Activated T-cell treated with anti-CD3 and anti-CD28 coated beads for 24 hours (primary cell): ENCODE measurements at places on chromosomes 6 and 20.

- no peak for DNase-seq
Observed at GRCh38 chr20:32798046-32798981, 21.4 kb upstream of the MAPRE1 start.

- no peak for DNase-seq
Observed at GRCh38 chr6:84074988-84075781, 41.6 kb downstream of the MRAP2 start.

DNA sequence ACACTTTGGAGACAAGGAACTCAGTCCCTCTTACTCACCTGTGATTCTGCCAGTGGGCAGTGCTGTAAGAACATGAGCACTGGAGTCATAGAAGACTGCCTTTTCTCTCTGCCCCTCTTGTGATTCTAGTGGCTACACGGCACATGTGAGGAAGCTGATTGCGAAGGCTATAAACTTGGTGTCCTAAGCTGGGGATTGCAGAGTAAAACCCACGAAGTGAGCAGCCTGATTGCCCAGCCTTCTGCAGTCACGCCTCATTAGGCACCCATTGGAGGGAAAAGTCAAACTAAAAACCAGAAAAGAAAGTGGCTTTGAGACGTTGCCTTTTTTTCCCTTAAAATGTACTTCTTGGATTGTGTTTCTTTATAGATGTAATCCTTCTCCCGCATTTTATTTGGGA, 748.4 kb upstream of the CHD6 start:
- DNase-seq = no peak

GRCh38 chr20:62355878-62356588, 11.1 kb downstream of the LAMA5 start:
- DNase-seq = no peak

DNA sequence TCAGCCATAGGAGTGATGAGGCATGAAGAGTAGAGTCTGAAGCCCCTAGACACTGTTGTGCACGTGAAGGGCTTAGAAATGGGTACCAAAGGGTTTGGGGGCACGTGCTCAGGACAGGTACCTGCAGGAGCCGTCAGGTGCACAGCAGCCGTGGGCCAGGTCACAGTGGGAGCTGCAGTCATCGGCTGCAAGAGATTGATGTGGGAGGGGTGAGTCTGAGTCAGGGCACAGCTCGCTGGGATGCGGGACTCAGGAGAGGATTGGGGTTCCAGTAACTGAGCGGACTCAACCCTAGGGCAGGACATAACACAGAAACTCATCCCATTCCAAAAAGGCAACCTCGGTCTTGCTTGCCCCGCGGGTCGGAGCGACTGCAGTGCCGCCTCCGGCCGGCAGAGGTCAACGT, 1.1 kb downstream of the DLK2 start:
- DNase-seq = peak; percentile 42

GRCh38 chr20:24953209-24953575, 4.1 kb downstream of the CST7 start:
- DNase-seq = no peak

DNA sequence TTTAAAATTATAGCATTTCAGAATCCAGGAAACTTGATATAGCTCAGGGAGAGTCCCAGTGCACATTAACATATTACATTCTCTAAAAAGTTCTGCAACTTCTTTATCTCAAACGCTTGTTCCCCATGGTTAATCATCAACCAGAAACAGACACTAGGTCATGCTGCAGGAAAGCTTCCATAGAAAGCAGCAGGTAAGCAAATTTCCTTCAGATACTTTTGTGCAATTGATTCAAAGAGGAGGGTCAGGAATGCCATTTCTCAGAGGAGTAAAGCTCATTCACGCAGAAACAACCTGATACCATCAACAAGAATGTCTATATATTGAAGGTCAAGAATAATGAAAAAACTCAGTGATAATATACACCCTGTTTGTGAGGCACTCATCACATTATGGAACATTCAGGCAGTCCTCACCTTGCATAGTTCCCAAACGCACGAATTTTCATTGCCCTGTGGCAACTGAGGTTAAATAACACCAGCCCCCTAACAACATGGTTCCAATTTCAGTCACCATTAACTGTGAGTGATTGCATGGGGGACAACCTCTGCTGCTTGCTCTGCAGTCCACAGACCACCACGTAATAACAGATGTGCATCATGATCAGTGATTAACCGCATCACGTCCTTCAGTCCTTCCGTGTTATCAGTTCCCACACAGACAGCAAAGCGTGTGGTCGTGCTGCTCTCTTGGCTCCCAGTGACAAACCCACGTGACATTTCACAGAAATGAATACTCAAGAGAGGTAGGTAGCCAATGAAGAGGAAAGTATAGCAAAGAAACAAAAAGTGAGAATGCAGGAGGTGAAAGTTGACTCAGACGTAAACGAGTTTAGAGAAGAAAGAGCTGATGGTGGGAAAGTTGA, 95.7 kb downstream of the LY86 start:
- no peak for DNase-seq

DNA sequence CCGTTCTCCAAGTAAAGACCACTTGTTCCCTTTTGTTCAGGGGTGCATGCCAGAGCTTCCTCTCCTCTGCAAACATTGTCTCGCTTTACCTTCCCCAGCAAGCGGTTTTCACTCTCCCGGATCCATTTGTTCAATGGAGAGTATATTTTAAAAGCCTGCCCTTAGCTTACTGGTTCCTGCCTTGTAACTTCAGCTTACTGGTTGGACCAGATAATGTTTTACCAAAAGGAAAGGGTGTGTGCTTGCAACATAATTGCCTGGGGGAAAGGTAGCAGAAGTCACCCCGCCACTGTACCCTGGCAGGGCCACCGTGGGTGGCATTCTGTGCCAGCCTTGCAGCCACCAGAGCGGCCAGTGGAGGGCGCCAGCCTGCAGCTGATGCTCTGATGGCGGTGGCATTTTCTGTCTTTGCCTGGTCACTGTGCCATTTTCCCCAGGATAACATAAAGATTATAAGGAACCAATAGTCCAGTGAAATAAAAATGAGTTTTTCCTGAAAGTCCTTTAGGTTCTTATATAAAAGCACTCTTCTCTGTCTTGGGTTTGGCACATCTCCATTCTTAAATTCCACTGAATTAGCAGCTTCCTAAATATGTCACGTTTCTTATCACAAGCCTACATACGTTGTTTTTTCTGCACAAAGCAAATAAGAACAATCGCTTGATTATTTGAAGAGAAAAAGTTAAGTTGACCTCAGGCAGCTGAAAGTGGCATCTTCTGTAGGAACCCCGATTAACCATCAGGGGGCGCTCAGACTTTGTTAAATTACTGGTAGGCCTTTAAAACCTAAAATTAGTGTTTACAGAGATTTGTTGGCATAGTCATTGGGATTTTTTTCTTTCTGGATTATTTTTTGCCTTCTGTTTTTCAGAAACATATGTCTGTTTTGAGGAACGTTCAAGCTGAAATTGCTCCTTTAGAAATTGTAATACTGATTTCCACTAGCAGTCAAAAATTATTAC, 67.4 kb upstream of the XRN2 start:
- DNase-seq = peak; percentile 49

DNA sequence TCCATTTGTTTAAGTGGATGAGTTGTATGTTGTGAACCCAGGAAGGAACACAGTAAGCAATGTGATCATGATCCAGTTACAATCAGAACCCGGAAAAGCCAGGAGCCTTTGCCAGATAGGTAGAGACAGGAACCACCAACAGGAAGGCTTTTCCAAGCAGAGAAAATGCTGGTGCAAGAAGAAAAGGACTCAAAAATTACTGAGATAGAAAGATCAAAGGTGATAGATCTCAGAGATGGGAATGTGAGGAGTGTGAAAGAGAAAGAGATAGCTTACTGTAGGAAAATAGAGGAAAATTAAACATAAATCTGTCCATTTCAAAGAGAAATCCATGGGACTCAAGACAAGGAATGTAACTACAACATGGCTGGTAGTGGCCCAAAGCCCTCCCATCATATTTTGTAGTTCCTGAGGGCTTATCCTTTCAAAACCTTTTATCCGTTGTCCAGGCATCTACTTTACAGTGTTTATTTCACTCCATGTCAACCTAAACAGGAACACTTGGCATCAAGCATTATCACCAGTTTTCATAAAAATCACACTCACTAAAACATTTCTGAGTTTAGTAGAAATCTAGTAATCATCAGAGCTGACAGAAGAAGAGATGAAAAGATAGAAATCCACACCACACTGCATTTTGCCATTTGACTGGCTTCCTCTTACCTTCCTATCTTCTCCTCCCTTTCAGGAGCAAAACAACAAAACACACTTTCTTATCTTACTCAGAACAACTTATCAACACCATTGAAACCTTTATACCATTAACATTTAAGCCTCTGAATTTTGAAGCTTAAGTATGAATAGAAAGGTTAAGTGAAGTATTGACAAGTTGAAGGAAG, 44.5 kb upstream of the STXBP5 start:
- DNase-seq = no peak

- DNase-seq = no peak
Observed at GRCh38 chr6:2508071-2508470, 242.7 kb downstream of the MYLK4 start.

GRCh38 chr6:88512951-88513350, 346.8 kb upstream of the CNR1 start:
- DNase-seq = no peak

DNA sequence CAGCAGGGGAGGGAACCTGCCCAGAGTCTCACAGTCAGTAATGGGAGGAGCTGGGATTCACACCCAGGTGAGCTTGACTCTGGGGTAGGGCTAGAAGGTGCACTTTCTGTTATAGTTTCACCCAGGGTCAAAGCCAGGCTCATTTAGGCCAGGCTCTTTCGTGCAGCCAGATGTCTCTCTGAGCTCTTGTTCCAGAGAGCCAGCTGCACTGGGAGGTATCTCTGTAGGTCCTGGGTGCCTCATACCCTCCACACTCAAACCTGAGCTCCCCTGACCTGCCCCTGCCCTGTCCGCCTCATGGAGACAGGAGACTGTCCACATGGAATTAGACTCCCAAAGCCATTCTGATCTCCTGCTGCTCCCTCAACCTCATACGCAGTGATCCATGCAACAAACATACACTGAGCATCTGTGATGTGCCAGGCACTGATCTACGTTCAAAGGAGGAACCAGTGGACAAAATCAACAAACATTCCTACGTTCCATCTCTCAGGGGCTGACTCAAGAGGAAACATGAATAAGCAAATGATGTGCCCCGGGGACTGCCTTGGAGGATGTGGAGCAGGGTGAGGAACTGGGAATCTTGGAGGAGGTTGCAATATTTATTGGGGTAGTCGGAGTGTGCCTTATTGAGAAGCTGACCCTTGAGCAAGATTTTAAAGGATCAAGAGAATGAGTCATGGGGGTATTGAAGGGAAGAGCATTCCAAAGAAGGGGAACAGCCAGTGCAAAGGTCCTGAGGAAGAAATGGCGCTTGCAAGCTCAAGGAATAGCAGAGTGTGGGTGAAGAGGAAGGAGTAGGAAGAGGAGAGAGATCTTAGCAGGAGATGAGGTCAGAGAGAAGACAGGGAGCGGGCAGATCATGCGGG, 71.3 kb upstream of the TOX2 start:
- DNase-seq = no peak

DNA sequence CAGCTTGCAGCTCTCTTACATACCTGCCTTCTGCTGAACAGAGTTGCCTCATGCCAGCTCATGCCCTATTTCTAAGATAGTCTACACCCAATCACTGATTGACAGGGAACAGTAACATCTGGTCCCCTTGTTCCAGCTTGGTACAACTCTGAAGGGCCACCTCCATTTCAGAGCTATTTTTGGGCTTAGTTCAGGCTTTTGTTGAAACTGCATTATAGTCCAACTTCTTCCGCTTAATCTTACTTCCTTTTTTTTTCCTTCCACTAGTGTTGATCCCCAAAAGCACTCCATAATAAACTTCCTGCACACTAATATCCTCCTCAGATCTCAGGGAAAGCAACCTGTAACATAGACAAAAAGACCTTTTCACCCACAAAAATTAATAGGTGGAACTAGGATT, 65.7 kb upstream of the TNFRSF21 start:
- DNase-seq = no peak

DNA sequence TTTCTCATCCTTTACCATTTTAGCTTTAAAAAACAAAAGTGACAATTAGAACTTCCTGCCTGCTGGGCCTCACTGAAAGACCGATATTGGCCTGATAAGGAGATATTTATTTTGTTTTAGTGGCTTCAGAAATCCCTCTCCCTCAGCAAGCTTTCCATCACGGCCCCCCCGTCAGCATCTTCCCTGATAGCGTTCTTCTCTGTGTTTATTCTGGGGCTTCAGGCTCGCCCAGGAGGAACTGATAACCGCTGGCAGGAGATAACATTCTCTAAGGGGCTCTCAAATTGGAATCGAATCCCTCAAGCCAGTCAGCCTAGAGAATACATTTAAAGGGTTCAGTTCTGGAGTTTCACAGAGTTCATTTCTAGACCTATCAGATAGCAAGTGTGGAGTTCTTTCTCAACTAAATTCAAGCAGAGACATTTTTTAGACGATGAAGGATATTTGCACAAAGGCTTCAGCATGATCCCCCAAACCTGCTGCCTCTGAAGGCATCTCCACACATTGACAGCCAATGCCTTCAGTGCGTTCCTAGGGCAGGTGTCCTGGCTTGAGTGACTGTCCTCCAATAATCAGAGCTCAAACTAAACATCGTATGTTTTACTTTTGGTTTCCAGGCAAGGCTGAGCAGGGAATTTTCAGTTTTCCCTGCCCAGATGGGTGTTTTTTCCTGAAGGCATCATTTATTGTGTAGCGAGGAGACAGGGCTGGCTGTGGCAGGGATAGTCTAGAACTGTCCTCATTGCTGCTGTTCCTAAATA, 17.0 kb downstream of the PRDM1 start:
- DNase-seq = no peak

GRCh38 chr20:46701986-46702385, 7.5 kb upstream of the SLC2A10 start:
- DNase-seq = no peak

DNA sequence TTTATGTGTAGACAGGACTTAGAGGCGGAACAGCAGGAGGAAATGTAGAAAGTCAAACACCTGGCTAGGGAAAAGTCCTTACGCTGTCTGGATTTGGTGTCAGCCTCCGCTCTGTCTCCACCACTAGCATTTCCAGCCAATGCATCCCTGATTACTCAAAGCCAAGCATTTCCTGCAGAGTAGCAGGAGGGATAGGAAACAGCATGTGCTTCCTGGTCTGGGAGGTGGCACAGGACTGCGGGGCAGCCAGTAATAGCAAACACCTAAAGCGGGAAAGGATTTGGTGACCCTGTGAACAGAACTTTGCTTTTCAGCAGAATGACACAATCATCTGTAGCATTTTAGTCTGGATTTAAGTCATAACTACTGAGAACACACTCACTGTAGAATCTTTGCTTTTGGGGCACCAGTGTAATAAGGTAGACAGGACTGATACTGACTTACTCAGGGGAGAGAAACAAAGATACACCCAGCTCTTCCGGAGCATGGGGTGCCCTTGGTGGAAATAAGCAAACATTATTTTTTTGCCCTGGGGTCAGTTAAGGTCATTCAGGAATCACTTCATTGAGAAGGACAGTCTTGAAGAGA, 133.3 kb upstream of the AHI1 start:
- DNase-seq = no peak
